Osteocyte (in vitro differentiated cells): ENCODE measurements at places on chromosomes 12 and 14. TPM values are rescaled to one million over a fixed set of nuclear protein-coding genes. Genes with fewer than 3 reads are reported as not detected.

KRT2 gene
- total RNA-seq, result not detected in 2 replicates

ETFRF1 gene
- total RNA-seq, result 16.3 and 17.9 TPM in 2 replicates

MED13L gene
- total RNA-seq, result 229 and 234 TPM in 2 replicates

HAL gene
- total RNA-seq, result 0.50 and 1.7 TPM in 2 replicates

HSPB8 gene
- total RNA-seq, result 2.0 and 2.8 TPM in 2 replicates

IL26 gene
- 0.34 TPM in 1 of 2 replicates, not detected in the other for total RNA-seq

ZCRB1 gene
- total RNA-seq, result 65.7 and 76.7 TPM in 2 replicates

CABP1 gene
- total RNA-seq, result not detected in 2 replicates

CPNE6 gene
- not detected in 2 replicates for total RNA-seq

PPP1R36 gene
- total RNA-seq, result 1.3 and 2.1 TPM in 2 replicates

NKX2-1 gene
- total RNA-seq, result not detected in 2 replicates

GDF11 gene
- 11.6 and 14.0 TPM in 2 replicates for total RNA-seq

CSRNP2 gene
- total RNA-seq, result 45.1 and 49.0 TPM in 2 replicates

SLC7A8 gene
- 0.52 and 0.75 TPM in 2 replicates for total RNA-seq

ZC2HC1C gene
- 0.08 and 1.0 TPM in 2 replicates for total RNA-seq

SYNE3 gene
- total RNA-seq, result 105 and 114 TPM in 2 replicates

ADCY6 gene
- 71.7 and 71.9 TPM in 2 replicates for total RNA-seq
